IMR-90 (cell line): ENCODE measurements at places on chromosomes 3 and 15. TPM values are rescaled to one million over a fixed set of nuclear protein-coding genes. Genes with fewer than 3 reads are reported as not detected.

DNA sequence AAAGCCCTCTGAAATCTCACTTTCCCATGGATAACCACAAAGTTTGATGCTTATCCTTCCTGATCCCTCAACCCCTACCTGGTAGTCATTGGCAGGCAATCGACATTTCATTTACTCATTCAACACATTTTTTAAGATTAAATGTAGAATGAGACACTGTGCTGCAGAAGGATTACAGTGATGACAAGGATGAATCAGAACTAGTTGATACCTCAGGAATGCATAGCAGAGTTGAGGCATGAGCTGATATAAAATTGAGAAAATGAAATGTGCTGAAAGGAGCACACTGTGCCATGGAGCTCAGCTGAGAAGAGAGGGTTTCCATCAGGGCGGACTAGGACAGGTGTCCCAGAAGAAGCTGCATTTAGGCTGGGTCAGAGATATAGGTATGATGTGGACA, 48.9 kb upstream of the ACTL6A start:
- peak; percentile 33 for DNase-seq

DNA sequence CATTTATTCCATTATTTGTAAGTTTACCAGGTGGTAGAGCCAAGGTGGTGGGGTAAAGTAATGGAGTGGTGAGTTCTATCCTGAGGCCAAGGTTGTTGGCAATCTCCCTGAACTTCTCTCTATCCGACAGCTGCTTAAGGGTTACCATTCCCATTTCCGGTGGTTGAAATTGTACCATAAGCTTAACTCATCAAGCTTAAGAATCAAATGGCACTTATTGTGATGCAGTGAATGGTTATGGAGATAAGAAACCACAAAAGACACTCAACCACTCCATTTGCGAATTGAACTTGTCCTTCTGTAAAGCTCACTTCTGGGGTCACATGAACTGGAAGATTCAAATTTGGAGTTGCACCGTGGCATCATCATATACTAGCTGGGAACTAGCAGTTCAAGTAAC, 287.4 kb upstream of the SLCO3A1 start:
- DNase-seq, result no peak

DNA sequence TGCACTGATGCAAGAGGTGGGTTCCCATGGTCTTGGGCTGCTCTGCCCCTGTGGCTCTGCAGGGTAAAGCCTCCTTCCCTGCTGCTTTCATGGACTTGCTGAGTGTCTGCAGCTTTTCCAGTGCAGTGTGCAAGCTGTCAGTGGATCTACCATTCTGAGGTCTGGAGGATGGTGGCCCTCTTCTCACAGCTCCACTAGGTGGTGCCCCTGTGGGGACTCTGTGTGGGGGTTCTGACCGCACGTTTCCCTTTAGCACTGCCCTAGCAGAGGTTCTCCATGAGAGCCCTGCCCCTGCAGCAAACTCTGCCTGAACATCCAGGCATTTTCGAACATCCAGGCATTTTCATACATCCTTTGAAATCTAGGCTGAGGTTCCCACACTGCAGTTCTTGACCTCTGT, 329.8 kb upstream of the NAALADL2 start:
- no peak for DNase-seq

The ST8SIA2 gene
- not detected in 2 replicates for total RNA-seq

DNA sequence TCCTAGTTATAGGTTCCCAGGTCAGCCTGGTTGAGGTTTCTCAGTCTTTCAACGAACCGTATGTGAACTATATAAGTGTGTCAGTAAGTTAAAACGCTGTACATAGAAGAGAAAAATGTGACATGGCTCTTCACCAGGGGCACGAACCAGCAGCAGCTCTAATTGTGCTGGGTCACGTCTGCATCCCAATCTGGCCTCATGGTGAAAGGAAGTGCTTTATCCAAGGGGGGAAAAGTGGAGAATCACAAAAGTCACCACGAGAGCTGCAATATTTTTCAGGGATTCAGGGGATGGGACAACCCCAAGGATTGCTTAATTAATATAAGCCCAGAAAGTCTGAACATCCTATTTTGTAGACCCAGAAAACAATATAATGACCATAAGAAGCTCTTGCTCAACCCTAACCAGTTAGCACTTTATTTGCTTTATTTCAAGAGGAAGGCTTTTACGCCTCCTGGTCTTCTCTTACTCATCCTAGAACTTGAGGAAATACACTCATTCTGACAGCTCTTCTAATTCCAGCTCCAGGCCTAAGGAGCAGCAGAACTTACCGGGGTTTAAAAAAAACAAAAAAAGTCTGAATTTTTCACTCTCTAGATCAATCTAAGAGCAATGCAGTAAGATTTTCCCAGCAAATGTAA, 16.5 kb downstream of the ANXA2 start:
- peak; percentile 57 for DNase-seq

GRCh38 chr3:64438812-64439211, 213.5 kb upstream of the PRICKLE2 start:
- DNase-seq, result no peak

DNA sequence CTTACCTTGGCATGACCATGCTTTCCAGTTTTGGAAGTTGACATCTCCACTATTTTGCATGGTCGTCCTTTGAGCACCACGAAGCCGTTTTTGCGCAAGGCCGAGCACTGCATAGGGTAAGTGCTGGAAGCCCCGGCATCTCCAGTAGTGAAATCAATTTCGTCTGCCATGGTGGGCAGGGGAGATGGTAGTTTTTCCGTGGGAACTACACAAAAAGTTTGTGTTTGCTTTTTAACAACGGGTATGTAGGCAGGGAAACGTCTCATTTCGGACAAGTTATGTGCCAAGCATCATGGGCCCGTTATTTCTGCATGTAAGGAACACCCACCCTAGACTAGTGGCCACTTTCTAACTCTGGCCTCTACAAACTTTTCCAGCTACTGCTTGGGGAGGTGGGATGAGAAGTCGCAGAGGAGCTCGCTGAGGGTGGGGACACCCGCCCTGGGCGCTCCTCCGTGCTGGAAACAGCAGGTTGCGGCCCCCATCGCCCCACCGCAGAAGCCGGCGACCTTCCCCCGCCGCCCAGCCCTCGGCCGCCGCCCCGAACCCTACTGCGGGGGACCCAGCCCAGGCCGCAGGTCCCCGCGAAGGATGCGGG, 701 bp downstream of the EIF5A2 start:
- peak; percentile 11 for DNase-seq
